Temporal lobe (tissue), 4 donors: ENCODE measurements at places on chromosomes 13 and 19. TPM values are rescaled to one million over a fixed set of nuclear protein-coding genes. Genes with fewer than 3 reads are reported as not detected.

Gene PCP2
- total RNA-seq = not detected

Gene CFAP97D2
- not detected for total RNA-seq

Gene PTH2
- total RNA-seq = not detected

Gene ZNF112
- 17.9 TPM for total RNA-seq

Gene SERPINE3
- total RNA-seq = under 0.01 TPM

Gene FFAR3
- total RNA-seq = under 0.01 TPM

Gene RABAC1
- 63.2 TPM for total RNA-seq

Gene SOX1
- 13.0 TPM for total RNA-seq

Gene STAP2
- total RNA-seq = 0.98 TPM

Gene IGLON5
- total RNA-seq = 7.9 TPM

Gene PCDH17
- 84.8 TPM for total RNA-seq

Gene RHPN2
- 3.0 TPM for total RNA-seq

Gene ERCC5
- 50.2 TPM for total RNA-seq

Gene NAPSA
- total RNA-seq = 0.25 TPM
